Posterior vena cava (tissue), 2 donors: ENCODE measurements at places on chromosomes 11 and 22.
A peak's percentile ranks its signal among the peaks of the same experiment; 100 is the strongest.

DNA sequence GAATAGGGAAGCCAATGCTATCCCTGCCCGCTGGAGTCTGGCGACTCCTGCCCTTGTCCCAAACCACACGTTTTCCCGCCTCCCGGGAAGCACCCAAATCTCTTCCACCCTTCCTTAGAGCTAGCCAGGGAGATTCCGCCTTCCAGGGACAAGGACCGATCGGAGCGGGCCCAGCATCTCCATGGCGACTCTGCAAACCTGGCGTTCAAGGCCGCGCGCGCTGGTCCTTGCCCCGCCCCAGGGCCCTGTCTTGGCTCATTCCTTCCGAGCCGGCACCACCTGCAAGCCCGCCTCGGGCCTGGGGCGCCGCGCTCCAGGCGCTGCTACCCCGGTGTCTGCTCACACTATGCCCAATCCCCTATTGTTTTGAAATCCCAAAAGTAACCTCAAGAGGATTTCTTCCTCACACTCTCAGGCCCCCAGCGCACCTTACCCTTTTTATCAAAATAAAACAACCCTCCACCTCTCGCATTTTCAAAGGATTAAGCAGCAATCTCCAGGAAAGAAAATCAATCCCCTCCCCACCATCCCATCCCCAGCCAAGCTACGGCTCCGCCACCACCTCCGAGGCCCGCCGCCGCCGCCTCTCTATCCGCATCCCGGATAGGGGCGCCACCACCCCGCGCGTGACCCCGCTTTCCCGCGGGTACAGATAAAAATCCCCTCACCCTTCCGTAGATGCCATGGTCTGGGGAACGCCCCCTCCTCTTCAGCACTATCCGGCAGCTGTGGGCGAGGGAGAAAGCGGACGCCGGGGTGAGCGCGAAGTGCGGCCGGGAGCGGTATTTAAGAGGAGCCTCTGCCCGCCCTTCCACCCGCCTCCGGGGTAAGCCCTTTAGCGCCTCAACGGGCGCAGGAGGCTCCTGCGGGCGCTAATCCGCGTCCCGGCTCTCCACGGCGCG is 825 bp downstream of the SLC1A2 start:
- peak; percentile 79 for DNase-seq

DNA sequence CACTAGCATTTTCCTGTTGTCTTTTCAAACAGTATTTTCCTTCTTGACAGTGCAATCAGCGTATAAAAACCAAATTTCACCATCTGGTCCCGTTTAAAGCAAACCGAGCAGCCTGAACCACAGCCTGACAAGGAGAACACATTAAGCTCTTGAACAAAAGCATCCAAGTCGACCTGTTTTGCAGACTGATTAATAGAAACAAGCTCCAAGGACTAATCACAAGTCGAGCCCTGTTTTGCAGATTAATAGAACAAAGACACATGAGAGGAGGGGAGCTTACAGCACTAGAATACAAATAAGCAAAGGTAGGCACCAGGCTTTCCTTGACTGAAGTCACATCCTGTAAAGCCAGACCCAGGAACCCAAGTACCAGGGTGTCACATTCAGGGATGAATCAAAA is 104.8 kb downstream of the MPPED2 start:
- DNase-seq, result no peak

- peak; percentile 98 for DNase-seq
Measured at GRCh38 chr11:33736148-33736812, at the start of gene CD59. TSS of gene CD59 (minus strand) at chr11:33736423. CDS start at chr11:33722445, 13,978 bp downstream.

- DNase-seq, result no peak
Measured at GRCh38 chr11:7514099-7514591, 346 bp downstream of the PPFIBP2 start.

DNA sequence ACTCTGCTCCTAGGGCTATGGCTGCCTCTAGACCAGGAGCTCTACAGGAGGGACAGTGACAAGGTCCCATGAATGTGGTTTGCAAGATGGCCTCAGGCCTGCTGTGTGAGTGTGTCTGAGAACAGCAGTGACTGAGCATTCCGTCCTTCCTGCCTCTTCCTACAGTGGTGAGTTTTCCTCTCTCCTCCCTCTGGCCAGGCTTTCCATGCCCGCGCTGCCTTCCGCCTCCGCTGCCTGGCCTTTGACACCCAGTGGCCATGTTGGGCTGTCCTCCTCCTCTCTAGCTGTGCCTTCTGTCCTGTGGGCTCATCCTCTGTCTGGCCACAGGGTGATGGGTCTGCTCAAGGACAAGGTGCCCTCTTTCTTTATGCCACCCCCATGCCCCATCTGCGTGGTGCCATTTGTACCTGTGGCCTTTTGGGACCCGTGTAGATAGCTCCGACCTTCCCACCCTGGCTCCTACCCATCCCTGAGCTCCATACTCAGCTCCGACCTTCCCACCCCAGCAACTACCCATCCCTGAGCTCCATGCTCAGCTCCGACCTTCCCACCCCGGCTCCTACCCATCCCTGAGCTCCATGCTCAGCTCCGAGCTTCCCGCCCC is 970.4 kb downstream of the BRD1 start:
- no peak for DNase-seq

GRCh38 chr11:1998290-1998689 is 648 bp upstream of the H19 start:
- no peak for DNase-seq

- no peak for DNase-seq
Measured at GRCh38 chr22:17260298-17260697, 41.1 kb upstream of the ADA2 start.

DNA sequence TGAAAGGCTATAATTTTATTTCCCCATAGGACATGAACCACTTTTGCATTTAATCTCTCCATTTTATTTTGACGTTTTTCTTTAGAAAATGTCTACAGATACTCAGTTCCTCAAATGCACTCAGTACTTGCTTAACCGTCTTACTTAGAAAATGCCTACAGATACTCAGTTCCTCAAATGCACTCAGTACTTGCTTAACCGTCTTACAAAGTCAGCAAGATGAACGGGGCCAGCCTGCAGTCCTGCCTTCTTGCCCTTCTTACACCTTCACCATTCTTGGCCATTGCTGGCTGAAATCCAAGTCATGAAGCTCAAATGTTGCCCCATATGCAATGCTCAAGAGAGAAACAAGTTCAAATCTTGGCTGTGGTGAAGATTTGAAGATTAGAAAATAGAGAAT is 34.1 kb downstream of the CSNK2A3 start:
- DNase-seq, result no peak

GRCh38 chr11:70928854-70929598 is 323.4 kb downstream of the SHANK2 start:
- DNase-seq, result no peak

- DNase-seq, result peak; percentile 51
Measured at GRCh38 chr22:19631899-19632667, 82.2 kb upstream of the SEPTIN5 start.

DNA sequence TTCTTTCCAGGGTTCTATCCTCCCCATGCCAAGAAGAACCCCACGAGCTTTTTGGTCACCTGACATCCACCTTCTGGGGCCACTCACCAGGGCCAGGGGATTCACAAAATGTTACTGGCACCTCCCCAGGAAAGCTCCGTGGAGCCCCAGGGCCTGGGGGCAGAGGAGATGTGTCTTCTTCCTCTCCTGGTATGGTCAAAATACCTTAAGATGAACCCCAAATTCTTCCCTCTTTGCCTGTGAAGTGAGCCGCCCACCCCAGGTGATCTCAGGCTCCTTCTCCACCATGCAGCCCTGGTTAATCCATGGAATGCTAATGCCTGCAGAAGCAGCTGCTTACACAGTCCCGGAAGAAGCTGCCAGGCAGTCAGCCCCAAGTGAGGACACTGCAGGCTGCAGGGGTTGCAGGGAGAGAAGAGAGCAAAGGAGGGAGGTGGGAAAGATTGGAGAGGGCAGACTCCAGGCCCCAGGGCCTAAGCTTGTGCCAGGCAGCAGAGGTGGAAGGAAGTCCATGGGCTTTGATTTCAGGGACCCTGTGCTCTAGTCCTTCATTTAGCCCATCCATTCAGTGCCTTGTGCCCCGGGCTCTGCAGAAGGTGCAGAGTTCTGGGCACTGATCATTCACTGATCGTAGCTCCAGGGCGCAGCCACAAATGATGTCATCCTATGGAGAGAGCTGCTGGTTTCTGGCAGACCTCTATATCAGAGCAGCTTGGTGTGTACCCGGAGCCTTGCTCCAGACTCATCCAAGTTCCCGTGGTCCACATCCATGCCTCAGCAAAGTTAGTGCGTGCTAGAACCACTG is 127.9 kb upstream of the NECTIN1 start:
- DNase-seq, result no peak

DNA sequence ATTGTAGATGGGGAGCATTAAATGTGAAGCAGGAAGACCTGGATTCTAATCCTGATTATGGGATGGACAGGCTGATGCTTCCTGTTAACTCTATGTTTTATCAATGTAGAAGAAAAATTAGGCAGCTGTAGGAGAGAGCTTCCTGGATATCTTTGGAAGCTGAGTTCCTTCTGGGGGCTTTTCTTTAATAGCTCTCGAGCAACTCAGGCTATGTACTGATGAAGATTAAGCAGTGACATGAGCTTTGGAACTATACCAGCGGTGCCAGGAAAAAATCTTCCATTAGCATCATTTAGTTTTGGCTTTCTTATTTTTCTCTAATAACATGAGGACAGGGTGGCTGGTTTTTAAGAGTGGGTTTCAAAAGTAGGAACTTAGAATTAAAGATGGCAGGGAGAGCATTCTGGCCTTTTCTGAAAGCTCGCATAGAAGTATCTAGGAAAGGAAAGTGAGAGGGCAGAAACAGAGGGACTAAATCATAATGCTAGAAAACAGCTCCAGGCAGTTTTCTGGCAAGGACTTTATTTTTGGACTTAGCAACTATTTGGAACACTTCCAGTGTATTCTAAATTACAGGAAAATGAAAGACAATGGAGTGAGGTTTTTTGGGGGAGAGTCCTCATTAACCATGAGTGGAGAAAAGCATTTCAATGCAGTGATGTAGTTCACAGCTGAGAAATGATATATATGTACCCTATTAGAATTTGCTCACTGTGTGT is 69.2 kb upstream of the RRM1 start:
- no peak for DNase-seq

- no peak for DNase-seq
Measured at GRCh38 chr11:125807909-125808308, 20.0 kb downstream of the PATE3 start.

- no peak for DNase-seq
Measured at GRCh38 chr11:16840951-16841350, 102.5 kb downstream of the C11orf58 start.

GRCh38 chr22:40044870-40045834 is 50.4 kb downstream of the FAM83F start:
- peak; percentile 89 for DNase-seq

GRCh38 chr11:86052693-86053641 is 15.9 kb downstream of the PICALM start:
- DNase-seq, result no peak

DNA sequence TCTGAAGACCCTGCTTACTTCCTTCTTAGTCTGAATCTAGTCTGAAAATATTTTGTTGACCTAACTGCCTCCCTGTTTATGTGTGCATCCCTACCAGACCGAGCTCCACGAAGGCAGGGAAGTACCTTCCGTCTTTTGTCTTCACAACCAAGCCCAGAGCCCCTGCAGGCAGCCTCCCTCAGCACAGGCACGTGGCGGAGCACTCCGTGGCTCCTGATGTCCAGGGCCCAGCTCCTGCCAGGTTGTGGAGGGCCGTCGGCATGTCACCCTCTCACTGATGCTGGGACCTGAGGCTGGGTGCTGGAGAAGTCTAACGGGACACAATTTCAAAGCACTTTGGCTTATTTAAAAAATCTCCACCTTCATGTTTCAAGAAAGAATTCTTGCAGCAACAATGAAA is 59.4 kb upstream of the CLTCL1 start:
- DNase-seq, result peak; percentile 8

GRCh38 chr22:27477171-27477570 is 324.4 kb downstream of the MN1 start:
- DNase-seq, result no peak

- peak; percentile 62 for DNase-seq
Measured at GRCh38 chr11:2769409-2770095, 69.8 kb upstream of the KCNQ1OT1 start.

DNA sequence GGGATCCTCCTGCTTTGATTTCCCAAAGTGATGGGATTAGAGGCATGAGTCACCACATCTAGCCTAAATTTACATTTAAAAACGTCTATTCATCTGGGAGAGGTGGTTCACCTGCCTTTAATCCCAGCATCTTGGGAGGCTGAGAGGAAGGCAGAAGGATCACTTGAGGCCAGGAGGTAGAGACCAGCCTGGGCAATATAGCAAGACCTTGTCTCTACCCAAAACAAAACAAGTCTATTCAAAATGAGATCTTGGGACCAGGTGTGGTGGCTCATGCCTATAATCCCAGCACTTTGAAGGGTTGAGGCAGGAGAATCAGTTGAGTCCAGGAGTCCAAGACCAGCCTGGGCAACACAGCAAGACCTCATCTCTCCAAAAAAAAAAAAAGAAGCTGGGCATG is 4.9 kb upstream of the UBASH3B start:
- no peak for DNase-seq

- no peak for DNase-seq
Measured at GRCh38 chr22:27972732-27973698, 54.0 kb upstream of the PITPNB start.

DNA sequence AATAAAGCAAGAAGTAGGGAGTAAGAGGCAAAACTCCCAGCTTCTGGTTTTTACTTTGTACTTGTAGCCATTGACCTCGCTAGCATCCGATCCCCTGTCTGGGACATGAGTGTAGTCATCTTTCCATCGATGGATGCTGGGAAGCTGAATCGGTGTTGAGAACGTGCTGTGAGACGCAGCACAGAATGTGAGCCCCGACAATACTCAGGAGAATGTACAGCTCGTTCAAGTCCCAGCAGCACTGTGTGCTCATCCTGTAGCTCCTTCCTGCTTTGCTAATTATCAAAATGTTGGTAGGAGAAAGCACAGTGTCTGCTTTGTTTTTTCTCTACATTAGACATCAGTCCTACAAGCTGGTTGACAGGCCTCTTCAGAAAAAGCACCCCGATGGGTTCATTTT is 56.6 kb downstream of the JAM3 start:
- DNase-seq, result no peak

GRCh38 chr11:61947486-61948210 is 2.5 kb upstream of the BEST1 start:
- DNase-seq, result peak; percentile 96

DNA sequence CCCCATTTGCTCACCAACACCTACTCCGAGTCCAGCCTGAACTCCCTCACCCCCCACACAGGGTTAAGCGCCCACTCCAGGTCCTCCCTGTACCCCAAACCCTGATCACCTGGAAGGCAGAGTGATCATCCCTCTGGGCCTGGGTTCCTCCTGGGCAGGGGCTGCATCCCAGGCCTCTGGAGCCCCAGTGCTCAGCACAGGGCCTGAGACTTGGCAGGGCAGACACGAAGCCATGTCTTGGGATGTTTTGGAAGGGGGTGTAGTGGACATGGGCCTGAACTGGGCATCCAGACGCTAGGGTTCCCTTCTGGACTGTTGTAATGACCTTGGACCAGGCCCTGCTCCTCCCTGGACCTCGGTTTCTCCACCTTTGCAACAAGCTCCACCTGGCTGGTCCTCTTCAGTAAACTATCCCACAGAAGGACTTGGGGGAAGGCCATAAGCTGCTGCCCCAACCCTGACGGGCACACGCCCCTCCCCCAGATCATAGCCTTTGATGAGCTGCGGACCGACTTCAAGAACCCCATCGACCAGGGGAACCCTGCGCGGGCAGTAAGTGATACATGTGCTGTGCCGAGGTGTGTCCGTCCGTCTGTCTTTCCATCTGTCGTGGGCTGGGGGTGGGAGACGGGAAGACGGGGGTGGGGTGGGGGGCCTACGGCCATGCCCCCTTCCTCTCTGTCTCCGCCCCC is 3.9 kb downstream of the CNIH2 start:
- no peak for DNase-seq

- DNase-seq, result no peak
Measured at GRCh38 chr11:114774599-114775361, 96.5 kb downstream of the NXPE2 start.
